Right lung (tissue), 10 donors: ENCODE measurements at places on chromosomes 2 and 18.

GRCh38 chr2:45218931-45219339, 209.7 kb upstream of the SIX2 start:
- DNase-seq: peak; percentile 64

GRCh38 chr2:121969766-121970639, 214.6 kb downstream of the TSN start:
- no peak for DNase-seq

DNA sequence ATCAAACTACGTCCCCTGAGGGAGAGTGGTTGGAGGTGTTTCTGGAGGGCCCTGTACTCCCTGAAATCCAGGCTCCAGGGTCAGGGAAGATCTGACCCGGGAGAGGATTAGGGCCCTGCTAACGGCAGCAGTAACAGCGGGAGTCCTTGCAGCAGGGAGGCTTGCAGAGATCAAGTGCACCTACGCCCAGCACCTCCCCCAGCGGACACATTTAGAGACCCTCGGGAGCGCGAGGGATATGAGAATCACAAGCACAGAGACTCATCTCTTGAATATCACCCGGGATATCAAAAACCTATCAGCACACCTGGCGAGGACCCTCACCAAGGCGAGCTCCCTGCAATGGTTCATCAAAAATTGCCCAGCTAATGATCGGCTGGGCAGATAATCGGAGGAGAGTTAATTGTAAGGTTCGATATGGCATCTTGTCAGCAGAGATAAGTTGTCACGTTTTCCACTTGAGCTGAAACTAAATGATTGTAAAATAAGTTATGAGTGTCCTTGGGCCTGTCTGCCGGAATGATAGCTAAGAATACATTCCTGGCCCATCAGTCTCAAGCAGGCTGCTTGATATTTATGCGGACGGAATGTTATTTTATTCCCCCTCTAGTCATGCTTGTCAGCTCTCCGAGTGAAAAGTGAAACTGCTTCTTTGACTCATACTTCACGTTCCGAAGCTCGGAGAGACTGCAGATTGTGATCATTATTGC, 209.8 kb downstream of the GBX2 start:
- DNase-seq: no peak

GRCh38 chr18:21741562-21742314, 1.1 kb downstream of the MIB1 start:
- DNase-seq: peak; percentile 29

- no peak for DNase-seq
Measured at GRCh38 chr2:128374711-128375413, 56.2 kb upstream of the HS6ST1 start.

- no peak for DNase-seq
Measured at GRCh38 chr2:179049546-179050311, at the start of gene CCDC141. Gene CCDC141, minus strand, starts transcription at chr2:179050137. Its CDS starts 196 bp downstream, at chr2:179049941.

- no peak for DNase-seq
Measured at GRCh38 chr2:131046918-131047652, 46.2 kb downstream of the FAM168B start.

DNA sequence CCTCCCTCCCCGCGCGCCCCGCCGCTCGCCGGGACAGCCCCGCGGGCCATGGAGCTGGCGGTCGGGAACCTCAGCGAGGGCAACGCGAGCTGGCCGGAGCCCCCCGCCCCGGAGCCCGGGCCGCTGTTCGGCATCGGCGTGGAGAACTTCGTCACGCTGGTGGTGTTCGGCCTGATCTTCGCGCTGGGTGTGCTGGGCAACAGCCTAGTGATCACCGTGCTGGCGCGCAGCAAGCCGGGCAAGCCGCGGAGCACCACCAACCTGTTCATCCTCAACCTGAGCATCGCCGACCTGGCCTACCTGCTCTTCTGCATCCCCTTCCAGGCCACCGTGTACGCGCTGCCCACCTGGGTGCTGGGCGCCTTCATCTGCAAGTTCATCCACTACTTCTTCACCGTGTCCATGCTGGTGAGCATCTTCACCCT, 865 bp downstream of the GALR1 start:
- no peak for DNase-seq

DNA sequence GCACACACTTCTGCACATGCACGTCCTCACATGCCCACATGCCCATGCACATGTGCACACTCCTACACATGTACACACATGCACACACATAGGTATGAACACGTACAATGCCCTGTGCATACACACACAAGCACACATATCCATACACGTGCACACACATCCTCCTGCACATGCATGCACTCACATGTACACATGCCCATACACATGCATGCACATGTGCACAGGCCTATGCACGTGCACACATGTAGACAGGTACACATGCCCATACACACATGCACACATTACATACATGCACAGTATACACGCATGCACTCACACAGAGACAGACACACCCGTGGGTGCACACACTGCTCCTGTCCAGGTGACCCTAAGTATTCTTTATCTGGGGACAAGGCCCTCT, 34.3 kb downstream of the GPC1 start:
- DNase-seq: no peak
